ENCODE measurements at places on chromosomes 1 and 21.

GRCh38 chr21:26453267-26453666, 119.8 kb downstream of the CYYR1 start:
- no peak for DNase-seq

DNA sequence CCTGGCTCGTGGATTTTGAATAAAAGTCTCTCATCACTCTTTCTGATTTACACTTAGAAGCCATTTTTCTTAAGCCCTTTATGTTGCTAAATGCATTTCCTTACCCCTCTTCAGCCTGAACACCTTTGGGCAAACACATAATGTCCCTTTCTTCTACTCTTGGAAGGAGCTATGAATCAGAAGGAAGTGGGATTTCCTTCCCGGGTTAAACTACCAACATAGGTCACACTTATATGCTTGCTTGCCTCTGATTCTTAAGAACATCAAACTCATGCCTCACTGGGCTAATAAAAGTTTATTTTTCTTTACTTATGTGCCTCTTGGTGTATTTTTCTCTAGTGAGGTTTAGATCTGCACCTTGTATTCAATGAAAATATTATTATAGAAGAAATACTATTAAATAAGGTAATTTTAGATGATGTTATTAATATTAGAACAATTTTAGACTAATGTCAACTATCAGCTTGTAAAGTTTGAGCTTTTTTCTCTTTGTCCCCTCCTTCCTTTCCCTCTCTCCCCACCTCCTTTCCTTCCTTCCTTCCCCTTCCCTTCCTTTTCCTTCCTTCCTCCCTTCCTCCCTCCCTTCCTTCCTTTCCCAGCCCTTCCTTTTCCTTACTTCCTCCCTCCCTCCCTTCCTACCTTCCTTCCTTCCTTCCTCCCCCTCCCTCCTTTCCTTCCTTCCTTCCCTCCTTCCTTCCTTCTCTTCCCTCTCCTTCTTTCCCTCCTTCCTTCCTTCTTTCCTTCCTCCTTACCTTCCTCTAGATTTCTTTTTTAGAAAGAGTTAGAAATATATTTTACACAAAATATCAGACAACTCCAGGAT, 66.5 kb upstream of the KCNJ6 start:
- no peak for DNase-seq

DNA sequence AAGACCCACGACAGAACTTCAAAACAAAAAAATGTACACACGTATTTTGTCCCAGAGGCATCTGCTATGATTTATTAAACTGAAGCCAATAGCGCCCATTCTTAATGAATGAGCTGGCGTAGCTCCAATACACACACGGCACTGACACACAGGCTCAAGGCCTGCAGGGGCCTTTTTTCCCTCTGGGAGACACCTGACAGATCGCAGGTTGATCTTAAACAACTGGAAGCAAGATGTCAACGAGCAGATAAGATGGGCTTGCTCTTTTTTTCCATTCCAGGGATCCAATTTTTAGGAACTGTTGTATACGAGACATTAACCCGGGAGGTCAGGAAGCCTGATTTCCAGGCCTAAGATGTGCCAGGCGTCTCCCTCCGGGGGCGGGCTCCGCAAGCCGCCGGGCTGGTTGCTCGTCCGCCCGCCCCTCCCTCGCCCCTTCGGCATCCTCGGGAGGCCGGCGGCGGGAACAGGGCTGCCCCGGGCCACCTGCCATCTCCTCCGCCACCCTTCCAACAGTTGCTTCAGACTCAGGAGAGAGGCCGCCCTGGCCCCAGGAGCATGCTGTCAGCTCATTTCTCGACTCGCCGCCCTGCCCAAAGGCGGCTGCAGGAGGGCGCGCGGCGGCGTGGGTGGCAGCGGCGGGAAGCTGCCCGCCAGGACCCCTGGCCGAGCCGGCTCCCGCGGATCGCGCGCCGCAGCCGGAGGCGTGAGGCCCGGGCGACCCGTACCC, 735 bp downstream of the TTC13 start:
- peak; percentile 56 for DNase-seq

- no peak for DNase-seq
Measured at GRCh38 chr1:145601593-145601992, 6.2 kb upstream of the GPR89A start.

- no peak for DNase-seq
Measured at GRCh38 chr1:224544346-224545110, 71.6 kb upstream of the CNIH3 start.

Measured in NCI-H1092 (cell line).